ENCODE measurements at places on chromosomes 4 and X.

DNA sequence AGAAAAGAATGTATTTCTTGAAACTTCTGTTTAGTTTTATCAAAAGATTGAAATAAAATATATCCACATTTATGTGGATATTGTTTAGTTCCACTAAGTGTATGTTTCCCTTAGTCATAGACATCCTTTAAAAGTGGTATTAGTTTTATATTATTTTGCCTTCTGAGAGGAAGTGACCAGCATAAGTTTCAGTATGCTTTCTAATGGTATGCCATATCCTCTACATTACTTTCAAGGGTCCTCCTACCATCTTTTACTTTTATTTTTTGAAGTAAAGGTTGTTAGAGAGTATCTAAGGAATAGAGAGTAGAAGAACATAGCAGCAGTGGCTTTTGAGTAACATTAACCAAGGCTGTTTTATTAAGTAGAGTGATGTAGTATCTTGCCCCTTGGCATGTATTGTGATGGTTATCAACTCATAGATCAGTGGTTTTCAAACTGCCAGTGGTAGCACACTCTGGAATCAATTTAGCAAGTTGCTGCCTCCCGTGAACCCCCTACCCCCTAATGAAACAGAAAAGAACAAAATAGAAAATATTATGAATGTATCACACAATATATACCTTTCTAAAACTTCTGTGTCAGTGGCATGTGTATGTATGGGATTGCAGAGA lies 44.8 kb downstream of the RBPJ start:
- no peak for DNase-seq

DNA sequence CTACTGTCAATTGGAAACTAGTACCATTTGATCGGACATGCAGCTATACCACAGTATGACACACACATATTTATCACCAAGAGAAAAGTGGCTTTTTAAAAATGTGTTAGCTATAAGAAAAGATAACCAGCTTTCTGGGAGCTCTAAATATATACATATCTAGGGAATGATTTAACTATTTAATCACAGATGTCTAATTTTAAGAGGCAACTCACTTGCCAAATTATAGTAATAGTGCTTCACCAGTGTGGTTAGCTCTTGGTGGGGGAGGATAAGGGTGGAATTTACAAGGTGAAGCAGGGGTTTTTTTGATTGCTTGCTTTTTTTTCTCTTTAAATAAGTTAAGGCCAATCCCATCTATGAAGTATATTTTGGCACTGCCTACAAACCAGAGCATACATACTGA lies 547.7 kb upstream of the DIPK2B start:
- no peak for DNase-seq

DNA sequence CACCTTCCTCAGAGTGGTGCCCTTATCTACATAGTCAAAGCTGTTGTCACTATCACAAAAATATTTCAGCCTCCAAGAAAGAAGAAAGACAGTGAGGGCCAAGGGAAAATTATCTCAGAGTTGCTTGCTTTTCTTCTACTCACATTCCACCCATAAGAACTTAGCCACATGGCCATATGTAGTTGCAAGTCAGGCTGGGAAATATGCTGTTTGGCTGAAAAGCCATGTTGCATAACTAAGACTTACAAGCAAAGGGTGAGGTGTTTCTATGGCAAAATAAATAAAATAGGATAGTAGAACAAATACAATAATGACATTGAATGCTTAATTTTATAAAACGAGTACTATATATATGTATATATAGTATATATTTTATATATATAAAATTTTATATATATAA lies 365.9 kb upstream of the PABPC4L start:
- DNase-seq = no peak

DNA sequence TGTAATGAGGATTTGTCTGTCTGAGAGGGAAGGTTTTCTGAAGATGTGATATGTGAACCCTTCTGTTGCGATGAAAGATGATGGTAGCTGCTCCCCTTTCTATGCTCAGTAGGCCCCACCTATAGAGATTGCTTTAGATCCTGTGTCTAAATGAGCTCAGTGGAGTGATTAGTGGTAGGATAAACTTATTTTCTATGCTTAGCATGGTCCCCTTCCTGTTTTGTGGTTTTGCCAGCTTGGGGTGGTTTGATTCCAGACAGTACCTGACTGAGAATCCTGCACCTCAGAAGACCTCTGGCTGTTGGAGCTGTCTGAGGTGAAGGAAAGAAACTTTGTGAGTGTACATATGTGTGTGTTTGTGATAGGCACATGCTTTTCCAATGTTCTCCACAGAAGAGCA lies 17.7 kb downstream of the MSN start:
- DNase-seq = no peak

GRCh38 chr4:36351082-36351666 lies 69.8 kb downstream of the DTHD1 start:
- peak; percentile 74 for DNase-seq

GRCh38 chrX:117002981-117003380 lies 540.2 kb upstream of the CT83 start:
- no peak for DNase-seq

DNA sequence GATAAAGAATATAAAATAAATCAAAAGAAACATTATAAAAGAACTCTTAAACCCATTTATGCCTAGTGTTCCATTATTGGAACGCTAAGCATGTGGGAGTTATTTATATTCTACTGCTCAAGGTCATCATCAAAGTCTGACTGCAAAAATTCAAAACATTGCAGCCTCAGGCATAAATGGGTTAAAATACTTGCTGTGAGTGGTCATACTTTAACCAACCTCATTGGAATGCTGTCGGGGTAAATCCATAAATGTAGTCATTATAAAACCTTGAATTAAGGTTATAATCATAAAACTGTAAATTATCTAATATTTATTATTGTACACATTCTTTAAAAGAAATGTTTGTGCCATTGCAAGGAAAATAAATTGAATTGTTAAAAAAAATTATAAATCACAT lies 55.0 kb downstream of the RPS6KA6 start:
- DNase-seq = no peak

DNA sequence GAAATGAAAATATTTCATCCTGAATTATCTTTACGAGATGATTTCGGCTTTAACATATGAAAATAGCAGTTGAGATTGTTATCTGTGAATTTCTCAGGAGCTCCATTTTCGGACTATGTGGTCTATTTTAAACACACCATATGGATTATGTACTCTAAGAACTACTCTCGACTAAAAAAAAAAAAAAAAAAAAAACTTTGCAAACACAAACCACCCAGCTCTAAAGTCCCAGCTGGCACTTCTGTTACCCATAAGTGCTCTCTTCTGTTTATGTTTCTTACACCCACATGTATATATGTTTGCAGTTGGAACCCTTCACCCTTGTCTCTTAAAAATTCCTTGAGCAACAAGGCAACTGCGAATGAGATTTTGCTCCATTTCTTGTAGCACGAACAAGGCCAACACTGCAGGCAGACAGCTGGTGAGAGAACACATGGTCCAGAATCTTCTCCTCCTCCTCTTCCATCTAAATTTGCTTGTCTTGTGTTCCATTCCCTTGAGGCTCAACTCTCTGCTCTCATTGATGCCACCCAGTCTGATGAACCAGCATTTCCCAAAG lies 172.7 kb upstream of the HCCS start:
- no peak for DNase-seq

DNA sequence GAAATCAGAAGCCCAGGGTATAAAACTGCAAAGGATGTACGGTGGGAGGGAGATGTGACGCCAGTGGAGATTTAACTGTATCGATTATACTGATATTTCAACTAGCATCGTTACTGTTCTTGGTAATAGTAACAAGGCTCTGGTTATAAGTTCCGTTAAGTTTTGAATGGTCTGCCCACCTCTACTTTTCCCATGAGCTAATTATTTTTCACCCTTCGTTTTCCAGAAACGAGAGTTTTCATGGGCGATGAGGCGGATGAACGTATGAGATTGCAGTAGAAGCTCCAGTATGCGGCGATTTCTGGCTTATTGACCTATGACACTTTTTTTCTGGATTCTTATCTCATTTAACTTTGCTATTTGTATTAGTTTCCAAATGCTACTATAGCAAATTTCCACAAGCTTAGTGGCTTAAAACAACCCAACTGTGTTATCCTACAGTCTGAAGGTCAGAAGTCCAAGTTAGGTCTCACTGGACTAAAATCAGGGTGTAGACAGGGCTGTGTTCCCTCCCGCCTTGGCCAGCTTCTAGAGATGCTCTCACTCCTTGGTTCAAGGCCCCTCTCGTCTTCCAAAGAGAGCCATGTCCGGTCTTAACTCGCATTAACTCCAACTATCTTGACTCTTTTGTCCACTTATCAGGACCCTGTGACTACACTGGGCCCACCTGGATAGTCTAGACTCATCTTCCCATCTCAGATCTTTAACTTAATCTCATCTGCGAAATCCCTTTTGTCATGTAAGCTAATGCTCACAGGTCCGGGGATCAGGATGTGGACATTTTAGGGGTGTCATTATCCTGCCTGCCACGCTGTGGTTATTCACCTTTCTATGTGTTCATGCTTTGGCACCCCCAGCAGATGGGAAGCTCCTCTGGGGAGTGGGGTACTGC lies 122.5 kb downstream of the IRF2 start:
- DNase-seq = no peak

DNA sequence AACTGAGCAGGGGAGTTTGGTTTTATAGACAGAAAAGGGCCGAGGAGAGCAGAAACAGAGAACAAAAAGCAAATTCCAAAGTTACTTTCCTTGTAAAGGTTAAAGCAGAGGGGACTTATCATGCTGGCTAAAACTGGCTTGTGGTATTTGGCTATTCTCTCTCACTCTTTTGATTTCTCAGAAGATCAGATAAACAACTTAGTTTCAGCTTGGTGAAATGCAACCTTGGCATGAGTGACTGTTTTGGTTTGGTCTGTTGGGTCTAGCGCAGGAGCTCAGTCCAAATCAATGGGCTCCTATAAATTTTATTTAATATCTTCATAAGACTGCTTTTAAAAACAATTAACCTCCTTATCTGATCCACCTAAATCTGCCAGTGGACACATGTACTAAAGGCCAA lies 47.3 kb upstream of the KIAA1210 start:
- DNase-seq = no peak

DNA sequence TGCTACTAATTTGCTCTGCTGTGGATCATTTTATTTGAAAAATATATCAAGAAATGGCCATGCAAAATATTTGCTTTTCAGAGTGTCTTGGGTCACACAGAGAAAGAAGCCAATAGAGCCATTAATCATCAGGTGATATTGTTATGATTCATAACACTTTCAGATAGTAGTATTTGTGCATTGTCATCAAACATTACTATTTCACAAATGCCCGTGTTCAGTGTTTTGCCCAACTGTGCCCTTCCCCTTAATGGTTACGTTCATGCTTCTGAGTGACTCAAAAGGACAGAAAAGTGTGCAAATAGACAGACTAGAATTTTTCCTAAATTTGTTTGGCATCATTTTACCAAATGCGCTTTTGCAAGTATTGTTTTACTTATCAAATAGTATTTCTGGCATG lies 46.5 kb downstream of the PHOX2B start:
- no peak for DNase-seq

- no peak for DNase-seq
Observed at GRCh38 chrX:50492720-50493119, 22.1 kb upstream of the DGKK start.

DNA sequence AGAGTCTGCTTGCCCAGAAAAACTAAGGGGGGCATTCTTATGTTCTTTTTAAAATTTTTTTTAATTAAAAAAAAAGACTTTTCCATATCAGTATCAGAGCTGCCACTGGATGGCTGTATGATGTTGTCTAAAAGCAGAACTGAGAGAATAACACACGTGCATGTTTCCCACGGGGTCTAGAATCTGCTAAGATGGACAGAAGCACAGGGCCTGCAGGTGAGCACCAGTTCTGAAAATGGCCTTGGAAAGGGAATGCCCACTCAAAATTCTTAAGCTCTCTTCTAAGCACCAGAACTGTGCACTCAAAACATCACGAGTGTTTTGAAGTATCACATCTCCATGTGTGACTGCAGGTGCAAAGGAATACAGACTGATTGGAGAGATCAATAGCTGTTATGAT lies 61.1 kb downstream of the ARAP2 start:
- no peak for DNase-seq

DNA sequence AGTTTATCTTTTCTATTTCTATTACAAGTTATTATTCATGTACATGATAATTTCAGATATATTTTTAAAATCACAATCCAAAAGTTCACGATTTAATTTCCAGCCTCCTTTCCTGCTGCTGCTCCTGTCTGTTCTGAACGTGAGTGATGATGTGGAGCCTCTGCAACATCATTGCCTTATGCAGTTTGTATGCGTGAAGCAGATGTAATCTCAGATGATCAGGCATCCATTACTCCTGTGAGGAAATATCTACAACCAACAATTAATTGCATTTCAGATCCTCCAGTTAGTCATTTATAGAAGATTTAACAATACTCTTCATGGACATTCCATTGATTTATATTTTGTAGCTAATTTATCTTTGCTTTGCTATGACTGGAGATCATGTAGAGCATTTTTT lies 668.7 kb upstream of the EPHA5 start:
- no peak for DNase-seq

DNA sequence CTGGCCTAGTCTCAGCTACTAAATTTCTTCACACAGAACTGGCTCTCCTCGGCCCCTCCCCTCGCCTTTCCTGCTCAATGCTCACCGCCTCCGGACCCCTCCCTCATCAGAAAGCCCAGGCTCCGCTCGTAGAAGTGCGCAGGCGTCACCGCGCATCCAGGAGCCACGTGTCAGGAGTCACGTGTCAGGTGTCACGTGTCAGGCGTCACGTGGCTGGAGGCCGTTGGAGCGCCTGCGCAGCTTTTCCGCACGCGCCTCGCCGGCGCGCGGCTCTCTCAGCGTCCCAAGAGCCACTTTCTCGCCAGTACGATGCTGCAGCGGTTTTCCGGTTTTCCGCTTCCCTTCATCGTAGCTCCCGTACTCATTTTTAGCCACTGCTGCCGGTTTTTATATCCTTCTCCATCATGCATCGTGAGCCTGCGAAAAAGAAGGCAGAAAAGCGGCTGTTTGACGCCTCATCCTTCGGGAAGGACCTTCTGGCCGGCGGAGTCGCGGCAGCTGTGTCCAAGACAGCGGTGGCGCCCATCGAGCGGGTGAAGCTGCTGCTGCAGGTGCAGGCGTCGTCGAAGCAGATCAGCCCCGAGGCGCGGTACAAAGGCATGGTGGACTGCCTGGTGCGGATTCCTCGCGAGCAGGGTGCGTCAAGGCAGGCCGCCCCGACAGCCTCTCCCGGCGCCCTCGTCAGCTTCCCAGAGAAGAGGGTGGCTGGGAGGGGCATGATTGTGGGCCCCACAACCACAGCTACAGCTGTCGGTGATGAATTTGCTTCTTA lies at the start of gene SLC25A31:
TSS of gene SLC25A31 (plus strand) at position 259 of the 772 bp plus-strand sequence. CDS start at position 405, 146 bp downstream.
- DNase-seq = peak; percentile 25

DNA sequence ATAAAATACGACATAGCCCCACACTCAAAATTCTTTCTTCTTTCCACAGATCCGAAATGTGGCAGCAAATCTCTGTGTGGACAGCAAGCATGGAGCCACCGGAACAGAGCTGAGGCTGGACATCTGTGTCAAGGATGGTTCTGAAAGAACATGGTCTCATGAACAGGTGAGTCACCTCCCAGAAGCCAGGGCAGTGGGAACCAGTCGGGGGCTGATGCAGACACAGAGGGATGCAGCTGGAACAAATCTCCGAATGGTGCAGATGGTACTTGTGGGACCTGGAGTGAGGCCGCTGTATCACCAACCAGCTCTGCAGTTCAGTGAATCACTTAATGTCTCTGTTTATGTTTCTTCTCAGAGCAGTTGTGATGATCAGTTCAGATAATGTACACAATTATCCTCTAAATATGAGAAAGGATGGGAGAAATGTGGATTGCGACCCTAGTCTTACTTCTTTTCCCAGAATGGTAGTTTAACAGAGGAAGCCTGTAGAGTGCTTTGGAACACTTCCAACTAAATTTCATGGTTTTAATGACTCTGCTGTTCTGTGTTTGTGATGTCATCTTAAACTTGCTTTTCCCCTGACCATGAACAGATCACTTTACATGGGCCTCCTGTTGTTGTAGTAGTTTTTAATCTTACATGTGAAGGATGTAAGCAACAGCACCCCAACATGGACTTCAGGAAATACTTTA lies 159.3 kb upstream of the GALNT7 start:
- DNase-seq = no peak
